ENCODE measurements at places on chromosomes 5 and 9. TPM values are rescaled to one million over a fixed set of nuclear protein-coding genes. Genes with fewer than 3 reads are reported as not detected.

Gene MSMP
- not detected for total RNA-seq

Gene C5orf58
- not detected for total RNA-seq

Gene CEL
- 7.2 TPM for total RNA-seq

Gene BAAT
- not detected for total RNA-seq

Gene SLC4A9
- not detected for total RNA-seq

Gene PDZD2
- total RNA-seq: 80.1 TPM

Gene FOXD4L3
- not detected for total RNA-seq

Gene FOXD4
- total RNA-seq: 0.12 TPM

- no peak for DNase-seq
Observed at GRCh38 chr5:24510523-24510988, 134.2 kb downstream of the CDH10 start.

DNA sequence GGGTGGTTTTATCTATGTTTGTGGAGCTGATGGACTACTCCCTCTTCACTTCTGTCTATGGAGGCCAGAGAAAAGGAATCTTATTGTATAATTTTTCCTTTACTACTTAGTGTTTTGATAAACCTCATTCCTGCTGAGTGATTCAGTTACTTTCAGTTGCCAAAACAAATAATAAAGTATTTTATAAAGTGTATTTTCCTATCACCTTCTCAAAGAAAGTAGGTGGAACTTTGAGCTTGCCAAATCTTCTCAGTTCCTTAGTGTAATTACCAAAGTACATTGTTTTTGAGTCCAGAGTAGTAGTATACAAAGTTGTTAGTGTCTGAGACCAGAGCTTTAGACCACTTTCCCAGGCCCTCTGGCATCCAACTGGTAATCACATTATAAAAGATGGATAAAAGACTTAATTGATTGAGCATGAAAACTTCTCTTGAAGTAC is 13.5 kb downstream of the RABGAP1 start:
- no peak for DNase-seq

DNA sequence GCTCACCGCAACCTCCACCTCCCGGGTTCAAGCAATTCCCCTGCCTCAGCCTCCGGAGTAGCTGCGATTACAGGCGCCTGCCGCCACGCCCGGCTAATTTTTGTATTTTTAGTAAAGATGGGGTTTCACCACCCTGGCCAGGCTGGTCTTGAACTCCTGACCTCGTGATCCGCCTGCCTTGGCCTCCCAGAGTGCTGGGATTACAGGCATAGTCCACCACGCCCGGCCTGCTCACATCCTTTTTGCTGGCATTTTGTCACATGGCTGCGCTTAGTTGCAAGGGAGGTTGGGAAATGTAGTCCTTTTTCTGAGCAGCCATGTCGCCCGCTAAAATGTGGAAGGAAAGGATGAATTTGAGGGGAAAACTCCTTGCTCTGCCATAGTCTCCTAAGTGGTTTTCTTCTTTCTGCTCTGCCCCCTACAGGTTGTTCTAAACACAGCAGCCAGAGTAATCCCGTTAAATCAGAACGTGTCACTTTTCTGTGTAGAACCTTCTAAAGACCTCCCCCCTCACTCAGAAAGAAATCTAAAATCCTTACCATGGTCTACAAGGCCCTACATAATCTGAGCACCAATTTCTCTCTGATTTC is 57.8 kb upstream of the HSPA9 start:
- DNase-seq: peak; percentile 65

GRCh38 chr5:172162987-172163343 is 25.1 kb downstream of the STK10 start:
- DNase-seq: no peak

DNA sequence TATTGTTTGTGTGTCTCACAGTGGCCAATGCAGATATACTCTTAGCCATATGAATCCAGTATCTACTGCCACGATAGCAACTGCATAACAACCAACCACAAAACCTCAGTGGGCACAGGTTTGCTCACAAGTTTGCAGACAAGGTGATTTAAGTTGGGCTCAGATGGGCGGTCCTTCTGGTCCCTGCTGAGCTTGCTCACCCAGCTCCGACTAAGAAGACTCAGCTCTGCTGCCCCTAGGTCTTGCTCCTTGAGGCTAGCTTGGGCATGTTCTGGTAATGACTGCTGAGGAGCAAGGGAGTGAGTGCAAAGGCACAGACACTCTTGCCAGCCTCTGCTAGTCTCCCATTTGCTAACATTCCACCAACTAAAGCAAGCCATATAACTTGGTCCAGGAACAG is 52.6 kb downstream of the MTX3 start:
- DNase-seq: no peak

GRCh38 chr9:93585695-93586094 is 9.3 kb downstream of the PHF2 start:
- DNase-seq: no peak

- DNase-seq: no peak
Observed at GRCh38 chr5:167800427-167800826, 491.0 kb upstream of the WWC1 start.

- no peak for DNase-seq
Observed at GRCh38 chr9:110578575-110579033, 937 bp downstream of the SVEP1 start.

- DNase-seq: no peak
Observed at GRCh38 chr9:81684635-81685034, 4.7 kb downstream of the TLE1 start.

GRCh38 chr5:150595466-150596031 is 44.9 kb upstream of the SYNPO start:
- DNase-seq: no peak

DNA sequence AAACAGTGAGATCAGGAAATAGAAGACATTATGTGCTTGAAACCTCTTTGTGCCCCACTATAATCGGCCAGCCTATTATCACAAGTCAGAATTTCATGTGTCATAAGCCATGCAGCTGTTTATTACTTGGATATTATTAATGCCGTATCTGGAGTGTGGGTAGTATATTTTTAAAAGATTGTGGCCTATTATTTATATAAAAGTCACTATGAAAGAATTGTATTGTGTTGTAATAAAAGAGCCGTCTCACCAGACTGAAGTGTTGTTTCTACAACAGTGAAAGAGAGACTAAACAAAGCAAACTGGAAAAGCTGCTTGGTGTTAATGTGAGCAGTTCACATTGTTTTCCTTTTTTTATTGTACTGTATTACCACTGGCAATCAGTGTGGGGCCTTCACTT is 449.1 kb downstream of the PSAT1 start:
- no peak for DNase-seq

DNA sequence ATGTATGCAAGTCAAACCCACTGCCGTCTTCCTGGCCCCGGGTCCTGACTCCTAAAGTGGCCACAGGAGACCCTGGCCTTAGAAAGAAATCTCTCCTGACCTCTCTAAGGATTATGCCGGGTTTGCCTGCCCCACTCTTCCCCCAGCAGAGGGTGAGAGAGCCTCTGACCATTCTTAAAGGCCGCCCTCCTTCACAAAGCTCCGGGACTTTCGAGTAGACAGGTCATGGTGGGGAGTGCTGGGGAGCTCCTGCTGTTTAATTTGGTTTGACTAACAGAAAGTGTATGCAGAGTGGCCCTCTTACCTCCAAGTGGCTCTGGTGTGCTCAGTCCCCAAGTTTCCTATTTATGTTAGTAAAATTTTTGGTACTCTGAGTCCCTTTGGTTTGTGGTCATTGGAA is 111.8 kb downstream of the LRRC70 start:
- no peak for DNase-seq
